ENCODE measurements at places on chromosomes 13 and 19.

DNA sequence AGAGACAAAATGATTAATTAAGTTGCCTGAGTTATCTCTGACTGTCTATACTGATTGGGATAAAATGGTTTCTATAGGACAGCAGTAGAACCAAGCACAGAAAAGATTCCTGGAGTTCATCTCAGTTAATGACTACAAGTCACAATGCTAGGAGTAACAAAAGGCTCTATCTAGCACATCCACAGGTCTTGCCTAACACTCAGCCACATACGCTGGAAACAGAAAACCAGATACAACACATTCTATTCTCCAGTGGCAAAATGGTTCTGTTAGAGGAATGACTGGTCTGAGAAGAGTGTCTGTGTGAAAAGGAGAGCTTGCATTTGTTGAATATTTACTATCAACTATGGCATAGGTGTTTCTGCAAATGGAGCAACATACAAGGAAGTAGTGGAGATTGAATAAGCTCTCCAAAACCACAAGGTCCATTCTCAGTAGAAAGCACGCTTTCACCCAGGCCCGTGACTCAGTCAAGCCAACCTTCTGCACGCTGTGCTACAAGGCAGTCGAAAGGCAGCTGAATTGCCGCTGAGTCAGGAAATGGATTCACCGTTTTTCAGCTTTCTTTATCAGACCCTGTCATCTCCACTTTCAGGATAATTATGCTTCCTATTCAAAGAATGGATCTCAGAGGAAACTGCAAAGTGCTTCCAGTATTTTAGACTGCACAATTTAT, 761.5 kb downstream of the EFNB2 start:
- no peak for DNase-seq

GRCh38 chr19:30865511-30865910, 483.7 kb downstream of the TSHZ3 start:
- no peak for DNase-seq

- DNase-seq: no peak
Measured at GRCh38 chr19:49589502-49589905, 1.5 kb upstream of the PRR12 start.

- DNase-seq: no peak
Measured at GRCh38 chr13:79386125-79386826, 19.8 kb downstream of the RBM26 start.

DNA sequence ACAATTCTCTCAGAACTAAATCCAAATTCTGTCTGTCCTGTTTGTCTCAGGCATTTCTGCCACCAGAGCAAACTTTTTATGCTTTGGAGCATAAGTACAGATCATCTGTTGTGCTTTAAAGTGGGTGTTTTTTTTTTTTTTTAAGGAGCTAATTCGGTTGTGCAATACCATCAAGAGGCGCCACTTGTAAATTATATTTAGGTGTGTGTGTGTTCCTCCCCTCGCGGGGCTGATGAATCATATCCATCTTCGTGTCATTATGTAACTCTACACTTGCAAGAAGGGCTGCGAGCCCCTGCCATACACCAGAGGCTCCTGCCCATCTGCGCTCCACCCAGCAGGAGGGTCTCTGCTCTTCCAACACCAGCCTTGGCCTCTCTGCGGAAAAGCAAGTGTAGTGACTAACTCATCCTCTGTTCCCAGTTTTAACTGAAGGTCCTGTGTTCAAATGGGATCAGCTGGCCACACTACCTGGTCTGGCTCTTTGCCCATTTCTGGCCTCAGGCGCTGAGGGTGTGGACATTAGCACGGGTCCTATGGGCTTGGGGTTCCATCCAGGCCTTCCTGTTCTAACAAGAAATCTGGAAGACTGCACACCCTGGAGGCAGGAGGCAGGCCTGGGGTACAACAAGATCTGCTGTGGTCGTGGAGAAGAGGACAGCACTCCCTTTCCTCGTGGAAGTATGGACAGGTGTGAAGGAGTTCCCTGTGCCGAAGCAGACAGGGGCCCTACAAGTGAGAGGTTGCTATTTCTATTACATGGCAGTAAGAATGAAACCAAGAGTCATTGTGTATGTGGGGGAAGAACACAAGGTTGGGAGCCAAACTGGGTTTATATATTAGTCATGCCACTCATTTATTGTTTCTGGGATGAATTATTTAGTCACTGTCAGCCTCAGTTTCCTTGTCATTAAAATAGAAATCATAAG, 96.1 kb upstream of the MBNL2 start:
- no peak for DNase-seq

DNA sequence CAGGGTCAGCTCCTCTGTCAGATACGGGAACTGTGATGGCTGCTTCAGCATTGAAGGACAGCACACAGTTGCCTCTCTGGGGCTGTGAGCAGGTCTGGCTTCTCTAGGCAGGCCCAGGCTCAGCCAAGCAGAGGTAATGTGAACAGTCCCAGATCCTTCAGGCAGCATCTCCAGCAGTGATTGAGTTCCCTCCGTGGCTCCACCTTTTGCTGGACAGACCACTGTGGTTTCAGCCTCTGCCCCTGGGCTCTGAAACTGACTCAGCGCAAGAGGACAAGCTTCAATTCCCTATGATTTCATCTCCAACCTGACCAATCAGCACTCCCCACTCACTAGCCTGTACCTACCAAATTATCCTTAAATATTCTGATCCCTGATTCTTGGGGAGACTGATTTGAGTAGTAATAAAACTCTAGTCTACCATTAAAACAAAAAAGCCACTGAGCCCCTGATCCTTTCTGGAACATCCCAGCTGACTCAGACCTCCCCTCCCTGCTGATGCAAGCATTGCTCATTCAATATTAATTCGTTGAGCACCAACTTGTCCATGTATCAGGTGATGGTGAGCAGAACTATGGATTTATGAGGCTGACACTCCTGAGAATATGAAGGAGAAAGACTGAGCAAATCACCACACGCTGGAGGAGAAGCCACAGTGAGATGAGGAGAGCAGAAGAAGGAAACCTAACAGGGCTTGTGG, 16.7 kb downstream of the GSX1 start:
- no peak for DNase-seq

DNA sequence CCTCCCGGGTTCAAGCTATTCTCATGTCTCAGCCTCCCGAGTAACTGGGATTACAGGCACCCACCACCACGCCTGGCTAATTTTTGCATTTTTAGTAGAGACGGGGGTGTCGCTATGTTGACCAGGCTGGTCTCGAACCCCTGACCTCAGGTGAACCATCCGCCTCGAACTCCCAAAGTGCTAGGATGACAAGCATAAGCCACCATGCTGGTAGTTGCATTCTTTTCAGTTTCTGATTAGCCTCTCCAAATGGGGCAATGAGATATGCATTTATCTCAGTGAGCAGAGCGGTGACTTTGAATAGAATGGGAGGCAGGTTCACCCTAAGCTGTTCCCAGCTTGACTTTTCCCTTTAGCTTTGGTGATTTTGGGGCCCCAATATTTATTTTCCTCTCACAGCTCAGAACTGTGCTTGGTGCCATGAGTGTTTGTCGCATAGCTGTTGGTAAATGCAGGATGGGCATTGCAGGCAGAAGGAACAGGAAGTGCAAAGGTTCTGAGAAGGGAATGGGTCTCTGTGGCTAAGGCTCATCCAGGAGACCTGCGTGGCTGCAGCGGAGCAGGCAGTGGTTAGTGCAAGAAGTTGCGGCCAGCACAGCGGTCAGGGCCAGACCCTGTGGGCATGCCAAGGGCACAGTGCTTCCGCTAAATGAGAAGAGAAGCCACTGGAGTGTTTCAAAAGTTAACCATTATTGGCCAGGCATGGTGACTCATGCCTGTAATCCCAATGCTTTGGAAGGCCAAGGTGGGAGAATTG, 20.7 kb downstream of the LYPD3 start:
- DNase-seq: no peak

- no peak for DNase-seq
Measured at GRCh38 chr19:55206664-55207500, 2.4 kb downstream of the PTPRH start.

DNA sequence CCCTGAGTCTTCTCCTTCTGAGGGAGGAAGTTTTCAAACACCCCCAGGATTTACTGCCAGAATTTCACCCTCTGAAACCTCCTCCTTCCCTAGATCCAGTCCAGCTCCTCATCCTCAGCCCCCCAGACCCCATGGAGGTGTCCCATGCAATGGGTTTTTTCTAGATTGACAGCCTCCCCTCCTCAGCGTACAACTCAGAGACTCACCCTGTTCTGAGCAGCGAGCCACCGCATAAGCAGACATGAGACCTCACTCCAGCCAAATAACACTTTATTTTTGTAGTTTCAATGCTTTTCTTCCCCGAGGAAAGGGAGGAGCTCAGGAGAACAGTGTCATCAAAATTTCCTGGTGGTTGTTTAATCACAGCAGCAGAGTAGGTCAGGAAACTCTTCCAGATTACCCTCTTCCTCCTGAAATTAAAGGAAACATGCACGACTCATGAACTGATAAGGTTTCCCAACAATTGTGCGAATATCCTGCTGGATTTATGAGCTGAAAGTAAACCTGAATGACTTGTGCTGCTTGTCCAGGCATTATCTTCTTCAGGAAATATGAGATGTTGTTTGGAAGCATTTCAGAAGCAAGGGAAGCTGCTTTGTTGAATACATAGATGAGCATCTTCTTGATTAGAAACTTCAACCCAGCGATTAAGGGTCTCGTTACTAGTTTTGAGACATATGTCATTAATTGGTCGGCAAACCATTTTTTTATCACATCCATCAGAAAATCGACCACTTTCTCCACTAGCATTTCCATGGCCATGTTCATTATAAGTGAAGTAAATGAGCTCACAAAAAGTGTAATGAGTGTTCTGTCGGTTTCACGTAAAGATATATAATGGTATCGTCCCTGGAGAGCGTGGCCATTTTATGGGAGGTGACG, 36.2 kb downstream of the ERICH4 start:
- no peak for DNase-seq

DNA sequence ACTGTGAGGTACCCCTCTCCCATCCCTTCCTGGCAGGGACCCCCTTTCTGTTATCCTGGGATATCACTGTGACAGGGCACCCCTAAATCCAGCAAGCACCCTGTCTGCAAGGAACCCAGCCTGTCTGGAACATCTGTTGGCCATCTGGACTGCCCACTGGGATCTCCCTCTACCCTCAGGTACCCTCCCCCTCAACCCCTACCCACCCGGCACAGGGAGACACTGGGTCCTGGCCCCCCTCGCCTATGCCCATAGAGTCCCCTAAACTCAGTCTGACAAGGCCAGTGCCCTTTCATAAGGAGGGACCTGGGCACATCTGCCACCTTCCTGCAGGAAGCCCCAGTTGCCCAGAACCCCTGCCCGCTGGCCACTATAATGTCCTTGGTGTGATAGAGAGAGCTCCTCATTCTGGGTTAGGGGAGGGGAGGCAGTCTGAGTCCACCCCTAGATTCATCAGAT, 2.8 kb upstream of the SLC27A5 start:
- DNase-seq: no peak

DNA sequence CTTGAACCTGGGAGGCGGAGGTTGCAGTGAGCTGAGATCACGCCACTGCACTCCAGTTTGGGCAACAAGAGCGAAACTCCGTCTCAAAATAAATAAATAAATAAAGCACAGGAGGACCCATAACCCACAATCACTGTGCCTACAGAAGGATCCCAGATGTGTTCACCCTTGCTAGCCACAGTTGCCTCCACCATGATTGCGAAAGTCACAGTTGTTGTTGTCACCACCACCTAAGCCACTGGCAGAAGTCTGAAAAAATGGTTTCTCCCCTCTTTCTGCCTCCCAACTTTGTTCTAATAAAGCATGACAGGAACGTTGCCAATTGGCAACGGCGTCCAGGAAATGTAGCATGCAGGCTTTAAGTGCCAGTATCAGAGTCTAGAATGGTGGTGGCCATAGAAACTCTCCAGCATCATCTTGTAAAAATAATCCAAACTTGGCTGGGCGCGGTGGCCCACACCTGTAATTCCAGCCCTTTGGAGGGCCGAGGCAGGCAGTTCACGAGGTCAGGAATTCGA, 2.2 kb upstream of the EPS15L1 start:
- DNase-seq: no peak

- DNase-seq: no peak
Measured at GRCh38 chr13:43935878-43936277, 56.2 kb downstream of the LACC1 start.

DNA sequence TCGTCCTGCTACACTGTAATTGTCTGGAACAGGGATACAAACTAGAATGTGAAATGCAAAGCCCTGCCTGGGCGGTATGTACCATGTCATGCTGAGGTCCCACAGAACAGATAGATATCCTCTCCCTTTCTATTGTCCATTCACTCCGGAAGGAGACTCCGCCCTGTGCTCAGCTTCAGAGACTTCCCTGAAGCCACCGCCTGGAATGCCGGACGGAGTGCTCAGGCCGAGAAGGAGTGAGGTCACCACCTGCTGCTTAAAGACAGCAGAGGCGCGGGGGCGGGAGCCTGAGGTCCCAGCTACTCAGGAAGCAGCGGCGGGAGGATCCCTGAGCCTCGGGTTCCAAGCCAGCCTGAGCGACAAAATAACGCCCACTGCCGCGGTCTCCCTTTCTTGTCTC, 890 bp upstream of the ZNF611 start:
- DNase-seq: no peak

- DNase-seq: no peak
Measured at GRCh38 chr13:26656919-26657318, 99.4 kb downstream of the WASF3 start.

DNA sequence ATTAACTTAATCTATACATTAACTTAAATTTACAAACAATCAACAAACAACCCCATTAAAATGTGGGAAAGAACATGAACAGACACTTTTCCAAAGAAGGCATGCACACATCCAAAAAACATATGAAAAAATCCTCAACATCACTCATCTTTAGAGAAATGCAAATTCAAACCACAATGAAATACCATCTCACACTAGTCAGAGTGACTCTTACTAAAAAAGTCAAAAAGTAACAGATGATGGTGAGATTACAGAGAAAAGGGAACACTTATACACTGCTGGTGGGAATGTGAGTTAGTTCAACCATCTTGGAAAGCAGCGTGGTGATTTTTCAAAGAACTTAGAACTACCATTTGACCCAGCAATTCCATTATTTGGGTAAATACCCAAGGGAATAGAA, 759.2 kb upstream of the SLITRK1 start:
- no peak for DNase-seq

GRCh38 chr19:16869331-16869972, 19.3 kb upstream of the F2RL3 start:
- DNase-seq: no peak

GRCh38 chr13:100734194-100734720, 59.7 kb upstream of the TMTC4 start:
- no peak for DNase-seq

All from NCI-H2081 treated with DMSO at 0.1 percent for 48 hours (cell line).